ENCODE measurements at places on chromosomes 16 and 17.

- DNase-seq, result peak; percentile 16
Observed at GRCh38 chr17:80658821-80659220, 114.2 kb downstream of the RPTOR start.

DNA sequence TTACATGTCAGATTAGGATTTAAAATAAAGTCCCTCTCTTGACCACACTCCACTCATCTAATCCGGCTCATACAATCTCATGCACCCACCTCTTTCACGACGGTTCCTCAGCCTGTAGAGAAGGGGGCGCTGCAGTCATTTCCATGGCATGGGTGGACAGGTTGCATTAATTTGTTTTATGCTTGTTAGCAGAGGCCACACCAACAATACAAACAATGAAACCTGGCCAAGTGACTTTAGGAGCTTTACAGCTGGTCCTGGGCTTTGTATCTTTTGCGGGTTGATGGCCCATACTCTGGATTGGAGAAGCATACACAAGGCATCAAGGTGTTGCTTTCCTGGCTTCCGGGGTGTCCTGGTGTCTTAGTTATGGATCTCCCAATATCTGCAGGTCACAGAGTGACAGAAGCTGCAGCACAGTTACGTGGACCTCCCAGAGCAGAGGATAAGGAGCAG is 9.7 kb upstream of the SNF8 start:
- no peak for DNase-seq

- no peak for DNase-seq
Observed at GRCh38 chr16:67594956-67595355, 32.6 kb downstream of the CTCF start.

DNA sequence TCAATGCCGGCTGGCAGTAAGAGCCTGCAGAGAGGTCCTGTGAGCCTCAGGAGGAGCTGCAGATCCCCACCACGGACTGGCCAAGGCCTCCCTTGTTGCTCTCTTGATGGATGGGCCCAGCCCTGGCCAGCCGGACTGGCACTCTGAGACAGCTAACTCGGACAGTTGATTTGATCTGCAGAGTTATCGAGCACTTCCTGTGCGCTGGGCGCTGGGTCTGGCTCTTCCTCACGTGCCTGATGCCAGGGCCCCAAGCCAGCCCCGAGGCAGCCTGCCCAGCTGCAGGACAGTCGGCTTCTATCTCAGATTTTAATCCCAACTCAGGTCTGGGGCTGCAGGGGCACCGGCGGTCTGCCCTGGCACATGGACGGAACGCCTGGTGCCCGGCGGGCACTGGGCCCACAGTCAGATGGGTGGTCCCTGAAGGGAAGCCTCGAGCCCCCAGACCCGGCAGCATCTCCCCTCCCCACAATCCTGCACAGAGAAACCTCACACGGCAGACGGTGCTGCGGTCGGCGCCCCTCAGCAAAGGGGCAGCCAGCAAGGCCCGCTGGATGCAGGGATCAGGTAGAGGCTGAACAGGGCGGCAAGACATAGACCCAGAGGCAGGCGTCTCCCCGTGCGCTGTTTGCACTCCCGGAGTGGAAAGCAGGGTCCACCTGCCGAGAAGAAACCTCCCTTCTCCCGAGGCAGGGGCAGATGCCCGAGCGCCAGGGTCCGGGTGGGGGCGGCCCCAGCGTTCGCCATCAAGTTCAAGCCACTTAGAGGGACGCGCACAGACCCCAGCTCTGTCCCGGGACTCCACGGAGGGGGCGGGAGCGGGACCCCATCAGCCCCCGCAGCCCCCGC is 34.0 kb downstream of the TIMM22 start:
- peak; percentile 69 for DNase-seq

- no peak for DNase-seq
Observed at GRCh38 chr16:23673971-23674614, 4.6 kb upstream of the PLK1 start.

GRCh38 chr16:29009050-29009837 is 24.4 kb downstream of the LAT start:
- DNase-seq, result no peak

DNA sequence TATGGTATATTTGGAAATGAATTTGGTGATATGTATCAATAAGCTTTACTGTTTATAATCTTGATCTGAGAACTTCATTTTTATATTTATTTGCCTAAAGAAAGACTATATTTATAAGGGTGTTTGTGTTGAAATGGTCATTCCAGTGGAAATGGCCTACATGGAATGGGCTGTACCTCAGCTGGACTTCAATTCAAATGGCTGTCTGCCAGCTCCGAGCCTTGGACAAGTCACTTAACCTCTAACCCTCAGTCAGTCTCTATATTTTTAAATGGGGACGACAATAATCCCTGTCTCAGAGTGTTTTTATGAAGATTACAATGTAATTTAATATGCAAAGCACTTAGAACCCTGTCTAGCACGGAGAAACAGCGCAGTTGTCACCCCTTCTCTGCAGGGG is 260.8 kb upstream of the CACNG5 start:
- no peak for DNase-seq

- DNase-seq, result no peak
Observed at GRCh38 chr16:30525844-30526136, 576 bp downstream of the ZNF768 start.

DNA sequence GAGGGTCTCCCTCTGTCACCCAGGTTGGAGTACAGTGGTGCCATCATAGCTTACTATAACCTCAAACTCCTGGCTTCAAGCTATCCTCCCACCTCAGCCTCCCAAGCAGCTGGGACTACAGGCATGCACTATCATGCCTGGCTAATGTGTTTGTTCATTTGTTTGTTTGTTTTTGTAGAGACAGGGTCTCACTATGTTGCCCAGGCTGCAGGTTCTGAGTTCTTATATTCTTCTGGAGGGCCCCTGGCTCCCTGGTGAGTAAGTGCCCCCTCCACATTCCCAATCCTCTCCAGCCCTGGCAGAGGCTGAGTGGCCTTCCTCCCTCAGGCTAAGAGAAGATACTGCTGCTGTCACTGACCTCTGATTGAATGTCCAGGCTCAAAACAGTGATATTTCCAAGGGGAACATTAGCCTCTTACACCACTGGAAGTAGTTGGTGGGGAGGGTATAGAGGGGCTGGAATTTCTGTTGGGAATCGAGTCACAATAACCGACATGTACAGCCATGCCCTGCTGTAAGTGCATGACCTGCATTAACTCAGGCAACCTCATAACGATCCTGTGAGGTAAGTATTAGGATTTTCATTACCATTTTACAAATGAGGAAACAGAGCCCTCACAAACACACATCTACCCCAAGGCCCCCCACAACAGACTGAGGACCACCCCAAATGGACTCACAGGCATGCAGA is 2.7 kb upstream of the ETV4 start:
- no peak for DNase-seq

DNA sequence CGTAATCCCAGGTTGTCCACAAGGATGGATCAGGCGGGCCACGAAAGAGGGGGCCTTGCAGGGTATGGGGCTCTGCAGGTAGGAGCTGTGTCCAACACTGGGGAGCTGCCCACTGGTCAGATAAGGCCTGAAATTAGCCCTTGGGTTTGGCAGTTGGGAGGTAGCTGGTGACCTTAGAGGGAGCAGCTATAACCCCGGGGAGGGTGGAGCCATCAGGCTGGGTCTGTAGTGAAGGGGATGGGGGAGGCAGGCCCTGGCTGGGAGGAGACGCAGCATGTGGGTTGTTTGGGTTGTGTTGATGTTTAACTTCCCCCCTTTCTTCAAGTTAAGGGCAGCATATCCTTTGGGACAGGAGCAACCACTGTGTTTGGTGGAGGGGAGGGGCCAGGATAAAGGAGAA is 5.9 kb downstream of the MLLT6 start:
- no peak for DNase-seq

DNA sequence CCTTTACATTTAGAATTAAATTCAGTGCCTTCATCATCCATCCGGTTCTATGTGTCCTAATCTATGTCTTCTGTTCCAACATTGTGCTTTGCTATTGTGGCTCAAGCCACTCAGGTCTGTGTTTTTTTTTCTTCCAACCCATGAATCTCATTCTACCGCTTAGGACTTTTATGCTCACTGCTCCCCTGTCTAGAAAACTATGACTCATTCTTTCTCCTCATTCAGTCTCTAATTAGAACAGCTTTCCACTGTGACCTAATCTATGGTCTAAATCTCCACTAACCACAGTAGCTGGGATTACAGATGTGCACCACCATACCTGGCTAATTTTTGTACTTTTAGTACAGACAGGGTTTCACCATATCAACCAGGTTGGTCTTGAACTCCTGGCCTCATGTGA is 418.7 kb downstream of the KCNJ2 start:
- DNase-seq, result no peak

GRCh38 chr17:48575673-48576478 is 2.3 kb downstream of the HOXB4 start:
- DNase-seq, result no peak

GRCh38 chr16:55046916-55047315 is 116.3 kb downstream of the IRX5 start:
- DNase-seq, result no peak

Data from psoas muscle (tissue), 8 donors.